ENCODE measurements at places on chromosomes 16 and 17.

DNA sequence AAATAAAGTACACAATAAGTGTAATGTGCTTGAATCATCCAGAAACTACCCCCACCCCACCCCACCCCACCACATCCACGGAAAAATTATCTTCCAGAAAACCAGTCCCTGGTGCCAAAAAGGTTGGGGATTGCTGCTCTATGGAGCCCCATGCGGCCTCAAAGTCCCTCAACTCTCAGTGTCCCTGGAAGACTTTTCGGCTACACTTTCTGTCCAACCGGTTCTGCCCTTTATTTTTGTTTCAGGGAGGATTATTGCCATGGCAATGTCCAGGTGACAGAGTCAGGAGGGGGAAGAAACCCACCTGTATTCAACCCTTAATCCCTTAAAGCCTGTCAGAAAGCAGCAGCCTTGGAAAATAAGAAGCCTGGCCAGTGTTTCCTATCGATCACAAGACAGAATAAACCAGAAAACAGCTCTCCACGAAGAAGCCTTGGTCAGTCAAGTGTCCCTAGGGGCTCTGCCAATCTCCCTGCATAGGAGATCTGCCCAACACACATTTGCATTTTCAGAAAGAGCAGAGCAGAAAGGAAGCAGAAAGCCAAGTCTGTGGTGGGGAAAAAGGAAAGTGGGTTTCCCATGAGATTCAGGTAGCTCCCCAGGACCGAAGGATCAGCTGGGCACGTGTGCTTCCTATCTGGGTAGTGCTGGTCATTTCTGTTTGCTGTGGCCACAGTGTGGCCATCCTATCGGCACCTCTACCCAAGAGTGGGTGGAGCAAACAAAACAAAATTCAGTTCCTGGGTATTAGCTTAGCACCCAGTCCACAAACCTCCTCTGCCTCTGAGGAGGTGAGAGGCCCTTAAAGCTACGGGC lies 342.7 kb downstream of the SOX9 start:
- no peak for DNase-seq

GRCh38 chr17:2388020-2388682 lies 12.7 kb downstream of the MNT start:
- no peak for DNase-seq

DNA sequence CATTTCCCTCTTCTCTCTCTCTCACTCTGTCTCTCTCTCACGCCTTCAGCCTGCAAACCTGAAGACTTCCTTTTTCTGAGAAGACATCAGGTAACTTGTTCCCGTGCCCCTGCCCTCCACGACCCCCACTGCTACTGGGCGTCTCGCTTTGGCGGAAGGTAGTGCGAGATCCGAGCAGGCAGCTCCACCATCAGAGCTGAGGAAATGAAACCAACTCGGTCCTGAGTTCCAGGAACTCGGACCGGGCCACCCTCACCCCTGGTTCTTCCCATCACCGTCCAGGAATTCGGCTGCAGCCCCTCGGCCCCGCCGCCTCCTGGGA lies 585 bp downstream of the MLKL start:
- peak; percentile 17 for DNase-seq

DNA sequence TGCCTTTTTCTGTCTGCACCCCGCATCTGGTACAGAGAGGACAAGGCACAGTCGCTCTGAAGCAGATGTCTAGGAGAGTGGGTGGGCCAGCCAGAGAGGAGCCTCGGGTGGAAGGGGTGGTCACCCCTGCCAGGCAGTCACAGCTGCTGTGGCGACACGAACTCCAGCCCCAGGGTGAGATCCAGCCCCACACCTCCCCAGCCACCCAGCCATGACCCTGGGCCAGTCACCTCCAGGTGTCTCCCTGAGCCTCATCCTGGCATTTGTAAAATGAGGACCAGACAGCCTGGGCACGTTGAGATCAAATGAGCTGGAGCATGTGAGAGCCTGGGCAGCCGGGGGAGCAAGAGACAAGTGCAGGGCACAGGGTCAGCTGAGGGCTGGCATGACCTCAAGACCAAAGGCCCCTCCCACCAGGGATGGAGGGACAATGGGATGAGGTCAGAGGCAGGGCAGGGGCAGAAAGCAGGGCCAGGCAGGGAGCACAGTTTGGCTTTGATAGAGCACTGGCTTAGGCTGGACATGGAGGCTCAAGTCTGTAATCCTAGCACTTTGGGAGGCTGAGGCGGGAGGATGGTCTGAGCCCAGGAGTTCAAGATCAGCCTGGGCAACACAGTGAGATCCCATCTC lies 7.7 kb downstream of the ADAM11 start:
- DNase-seq, result no peak

GRCh38 chr16:19804538-19805323 lies 79.9 kb downstream of the GPRC5B start:
- DNase-seq, result peak; percentile 57

- DNase-seq, result no peak
These were observed 576.0 kb downstream of the KCNJ18 start for GRCh38 chr17:22268214-22268911.

- DNase-seq, result no peak
These were observed 87.0 kb downstream of the HELZ start for GRCh38 chr17:67157732-67158639.

GRCh38 chr16:64094181-64094965 lies 1027.5 kb downstream of the CDH11 start:
- no peak for DNase-seq

Data from CD4-positive, alpha-beta T cell treated with Interleukin-2 at 100 ng/mL for 4 hours (primary cell).